AML-193 (cell line): ENCODE measurements at places on chromosomes 2 and 18.

- peak; percentile 51 for DNase-seq
These were observed 18.0 kb downstream of the ZC3H15 start for GRCh38 chr2:186503827-186504606.

DNA sequence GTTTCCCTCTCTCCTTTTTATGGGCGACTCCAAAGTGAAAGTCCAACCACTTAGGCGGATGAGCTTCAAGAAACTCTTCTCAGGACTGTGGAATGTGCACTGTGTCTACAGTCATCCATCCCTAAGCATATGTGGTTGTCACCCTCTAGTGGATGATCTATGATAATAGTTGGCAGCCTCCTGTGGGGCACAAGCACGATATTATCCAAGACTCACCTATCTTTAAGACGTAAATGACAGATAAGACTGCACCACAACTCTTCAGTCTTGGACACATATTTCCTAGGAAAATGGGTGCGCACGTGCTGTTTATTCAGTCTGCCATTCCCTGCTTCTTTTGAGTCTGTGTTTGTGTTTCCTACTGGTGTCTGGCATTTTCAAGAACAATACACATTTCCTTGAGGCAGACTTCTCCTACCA lies 145.5 kb upstream of the CTAGE1 start:
- DNase-seq, result peak; percentile 77

DNA sequence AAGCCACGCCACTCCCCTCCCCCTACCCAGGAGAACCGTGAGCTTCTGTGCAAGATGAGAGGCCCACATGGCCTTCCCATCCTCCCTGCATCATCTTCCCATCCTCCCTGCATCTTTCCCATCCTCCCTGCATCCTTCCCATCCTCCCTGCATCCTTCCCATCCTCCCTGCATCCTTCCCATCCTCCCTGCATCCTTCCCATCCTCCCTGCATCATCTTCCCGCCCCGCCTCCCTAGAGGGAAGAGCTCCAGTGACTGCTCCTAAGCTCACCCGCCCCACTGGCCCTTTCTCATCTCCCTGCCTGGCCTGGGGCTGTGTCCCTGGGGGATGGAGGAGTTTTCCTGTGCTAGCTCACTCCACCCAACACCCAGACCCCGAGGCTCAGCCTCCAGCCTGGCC lies 93.3 kb upstream of the ASAP2 start:
- DNase-seq, result no peak

- DNase-seq, result no peak
These were observed 79.6 kb upstream of the UBXN4 start for GRCh38 chr2:135662088-135662487.

DNA sequence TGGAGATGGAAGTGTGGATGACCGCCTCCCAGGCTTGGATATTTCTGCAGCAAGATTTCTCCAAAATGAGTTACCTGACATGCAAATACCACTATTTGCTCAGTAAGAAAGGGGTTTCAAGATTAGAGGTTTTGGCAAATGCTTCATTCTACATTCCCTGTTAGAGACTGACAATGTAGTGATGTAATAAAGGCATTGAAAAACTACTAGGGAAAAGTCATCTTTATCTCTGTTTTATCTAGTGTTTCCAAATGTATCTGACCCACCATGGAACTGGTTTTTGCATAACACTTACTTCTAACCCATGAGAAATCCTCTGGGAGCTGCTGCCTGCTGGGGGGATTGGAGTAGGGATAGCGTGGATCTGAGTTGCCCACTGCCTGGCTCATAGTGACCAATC lies 33.0 kb upstream of the NTSR2 start:
- no peak for DNase-seq

- DNase-seq, result no peak
These were observed 624.7 kb downstream of the TDRD15 start for GRCh38 chr2:21748501-21748900.

DNA sequence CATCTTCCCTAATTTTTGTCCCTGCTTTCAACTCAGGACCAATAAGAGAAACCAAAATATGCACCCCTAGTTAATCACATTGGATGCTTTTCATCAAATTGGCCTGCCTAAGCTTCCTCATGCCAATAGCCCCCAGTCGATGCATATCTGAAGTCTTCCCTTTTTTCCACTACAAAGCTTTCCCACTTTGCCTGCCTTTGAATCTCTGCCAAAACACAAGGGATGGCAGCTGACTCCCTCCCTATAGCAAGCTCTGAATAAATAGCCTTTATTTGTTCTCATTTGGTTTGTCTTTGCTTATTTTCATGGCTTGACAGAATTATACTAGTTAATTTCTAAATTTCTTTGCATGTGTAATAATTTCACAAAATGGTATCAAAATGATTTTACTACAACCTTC lies 621.2 kb downstream of the MBD2 start:
- no peak for DNase-seq

- DNase-seq, result no peak
These were observed 215.1 kb downstream of the ALK start for GRCh38 chr2:29706171-29706720.

- DNase-seq, result no peak
These were observed 83.3 kb downstream of the LIMS1 start for GRCh38 chr2:108617617-108618016.

DNA sequence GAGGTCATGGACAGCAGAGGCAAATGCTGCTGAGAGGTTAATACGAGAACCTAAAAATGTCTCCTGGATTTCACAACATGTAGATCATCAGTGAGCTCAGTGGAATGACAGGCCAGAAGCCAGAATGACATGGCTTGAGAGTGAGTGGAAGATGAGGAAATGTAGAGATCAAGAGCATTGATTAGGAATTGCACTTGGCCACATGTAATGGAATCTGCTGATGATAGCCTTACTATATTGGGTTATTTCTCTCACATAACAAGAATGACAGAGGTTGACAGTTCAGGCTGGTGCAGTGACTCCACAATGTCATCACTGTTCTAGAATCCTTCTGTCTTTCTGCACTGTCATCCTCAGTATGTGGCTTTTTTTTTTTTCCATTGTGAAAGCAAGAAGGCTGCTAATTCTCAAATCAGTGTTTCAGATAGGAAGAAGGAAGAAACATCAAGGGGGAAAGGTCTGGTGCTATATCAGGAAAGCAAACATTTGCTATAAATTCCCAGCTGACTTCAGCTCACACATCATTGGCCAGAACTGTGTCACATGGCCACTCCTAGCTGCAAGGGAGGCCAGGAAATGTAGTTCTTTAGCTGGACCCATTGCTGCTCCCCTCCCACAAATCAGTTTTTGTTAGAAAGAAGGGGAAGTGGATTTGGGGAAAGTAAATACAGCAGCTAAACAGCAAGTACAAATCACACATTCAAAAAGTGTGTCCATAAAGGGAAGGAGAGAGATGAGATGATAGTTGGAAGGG lies 127.2 kb downstream of the FAM161A start:
- no peak for DNase-seq

GRCh38 chr2:86319700-86320580 lies 17.5 kb downstream of the REEP1 start:
- DNase-seq, result no peak

DNA sequence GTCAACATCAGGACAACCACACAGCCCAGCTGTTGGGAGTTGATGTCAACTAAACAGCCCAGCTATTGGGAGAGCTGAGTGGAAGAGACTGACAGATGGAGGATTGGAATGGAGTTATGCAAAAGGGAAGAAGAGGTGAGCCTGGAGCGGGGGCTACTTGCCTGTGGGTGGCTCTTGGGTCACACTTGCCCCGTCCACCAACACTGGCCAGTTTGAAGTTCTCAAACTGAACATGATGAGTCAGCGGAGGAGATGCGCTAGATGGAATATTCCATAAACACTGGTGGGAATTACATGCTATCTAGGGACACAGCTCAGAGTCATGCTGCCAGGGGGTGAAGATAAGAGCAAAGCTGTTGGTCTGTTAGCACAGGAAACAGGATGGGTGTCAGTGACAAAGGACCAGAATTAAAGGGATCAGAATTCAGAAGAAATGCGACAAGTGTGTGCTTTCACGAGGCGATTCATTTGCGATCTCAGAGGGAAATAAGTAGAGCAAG lies 33.2 kb upstream of the AGAP1 start:
- no peak for DNase-seq

GRCh38 chr2:100142393-100142792 lies at the start of gene AFF3:
AFF3 (minus strand) TSS chr2:100142590; CDS start chr2:100104454, 38,136 bp downstream.
- DNase-seq, result no peak

GRCh38 chr2:158339513-158339912 lies 117.0 kb downstream of the CCDC148 start:
- no peak for DNase-seq

DNA sequence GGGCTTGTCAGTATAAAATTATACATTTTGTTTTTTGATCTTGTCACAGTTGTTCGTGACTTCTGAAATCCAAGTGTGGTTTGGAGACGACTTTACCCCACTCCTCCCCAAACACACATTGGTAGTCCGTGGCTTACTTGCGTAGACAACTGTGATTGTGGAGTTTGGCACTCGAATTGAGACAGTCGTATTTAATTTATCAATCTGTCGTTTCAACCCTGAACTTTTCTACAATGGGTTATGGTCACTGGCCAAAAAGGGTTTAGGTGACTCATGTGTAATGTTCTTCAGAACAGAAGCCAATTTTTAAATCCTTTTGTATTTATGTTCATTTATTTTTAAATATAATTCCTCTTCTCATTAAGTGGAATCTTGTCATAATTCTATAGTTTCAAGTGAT lies 129.9 kb downstream of the SPTBN1 start:
- no peak for DNase-seq

DNA sequence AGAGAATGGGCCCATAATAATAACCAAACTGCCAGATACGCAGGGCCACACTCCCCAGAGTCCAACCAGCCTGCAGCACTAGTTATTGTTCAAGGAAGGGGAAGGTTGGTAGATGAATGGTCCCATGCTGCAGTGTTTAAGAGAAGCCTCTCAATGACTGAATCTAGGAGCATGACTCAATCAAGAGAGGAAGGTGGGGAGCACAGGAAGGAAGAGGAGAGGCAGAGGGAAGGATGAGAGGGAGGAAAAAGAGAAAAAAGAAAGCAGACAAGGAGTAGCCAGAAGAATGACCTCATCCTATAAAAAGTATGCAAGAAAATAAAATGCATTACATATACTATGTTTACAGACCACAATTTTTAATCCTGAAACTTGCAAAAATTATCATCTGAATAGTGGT lies 174.5 kb downstream of the TCF4 start:
- DNase-seq, result no peak

- no peak for DNase-seq
These were observed 108.0 kb downstream of the SLC8A1 start for GRCh38 chr2:40343902-40344301.

GRCh38 chr2:27494284-27494943 lies 586 bp downstream of the FNDC4 start:
- no peak for DNase-seq

DNA sequence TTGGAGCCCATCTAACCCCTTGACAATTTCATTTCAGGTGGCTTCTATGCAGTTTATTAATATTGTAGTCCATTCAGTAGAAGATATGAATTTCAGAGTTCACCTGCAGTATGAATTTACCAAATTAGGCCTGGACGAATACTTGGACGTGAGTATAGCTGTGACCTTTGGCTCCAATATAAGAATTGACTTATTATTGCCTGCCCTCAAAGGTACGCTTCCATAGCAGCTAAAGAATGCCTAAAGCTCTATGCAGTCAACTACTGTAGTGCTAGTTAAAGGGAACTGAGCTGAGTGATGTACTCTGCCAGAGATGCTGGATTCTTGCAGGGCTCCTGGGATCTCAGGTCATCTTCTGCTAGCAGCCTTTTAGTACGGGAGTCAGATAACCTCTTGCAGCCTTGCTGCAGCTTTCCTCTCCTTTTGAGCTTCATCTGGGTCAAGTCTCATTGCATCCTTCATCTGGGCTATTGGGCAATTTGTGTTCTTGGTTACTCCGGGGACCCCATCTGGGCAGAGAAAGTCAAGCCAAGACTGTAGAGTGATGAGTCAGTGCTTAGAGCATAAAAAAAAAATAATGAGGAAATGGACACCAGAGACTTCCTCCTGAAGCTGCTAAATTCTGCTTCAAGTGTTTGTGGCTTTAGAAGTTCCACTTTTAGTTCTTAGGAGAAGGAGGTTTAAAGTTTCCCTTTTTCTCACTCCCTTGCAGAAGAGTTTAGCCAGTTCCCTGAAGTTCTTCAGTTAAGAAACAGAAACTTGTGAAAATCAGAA lies 105.6 kb downstream of the PRPF40A start:
- peak; percentile 99 for DNase-seq

DNA sequence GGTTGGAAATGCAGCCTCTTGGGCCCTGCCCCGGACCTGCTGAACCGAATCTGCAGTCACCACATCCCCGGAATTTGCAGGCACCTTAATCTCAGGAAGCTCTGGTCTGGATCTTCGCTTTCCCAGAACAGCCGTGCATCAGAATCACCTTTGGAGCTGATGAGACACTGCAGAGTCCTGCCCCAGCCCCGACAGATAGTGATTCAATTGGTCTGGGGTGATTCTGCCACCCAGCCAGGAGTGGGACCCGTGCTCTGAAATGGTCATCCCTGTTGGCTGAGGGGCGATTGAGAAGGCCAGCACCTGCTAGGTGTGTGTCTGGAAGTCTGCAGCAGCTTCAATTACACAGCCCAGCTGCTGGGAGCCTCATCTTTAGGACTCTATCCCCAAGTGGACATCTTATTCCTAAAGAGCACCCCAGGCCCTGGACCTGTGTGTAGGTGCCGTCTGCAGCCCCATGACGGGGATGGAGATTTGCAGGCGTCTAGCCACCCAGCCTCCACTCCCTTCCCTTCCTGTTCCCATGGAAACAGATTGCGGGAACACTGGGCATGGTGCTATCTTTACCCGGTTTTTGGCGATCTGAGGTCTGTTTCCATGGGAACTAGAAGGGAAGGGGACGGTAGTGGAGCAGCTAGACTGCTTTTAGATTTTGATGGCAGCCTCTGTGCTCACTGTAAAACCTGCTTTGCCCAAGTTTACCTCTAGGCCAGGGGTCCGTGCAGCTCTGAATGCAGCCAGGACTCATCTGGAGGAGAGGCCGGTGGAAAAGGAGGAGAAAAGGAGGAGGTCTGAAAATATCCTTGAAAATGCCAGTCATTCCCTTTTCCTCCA lies 156.1 kb downstream of the LDLRAD4 start:
- DNase-seq, result no peak

GRCh38 chr18:76357585-76358260 lies 137.3 kb downstream of the ZNF516 start:
- no peak for DNase-seq

DNA sequence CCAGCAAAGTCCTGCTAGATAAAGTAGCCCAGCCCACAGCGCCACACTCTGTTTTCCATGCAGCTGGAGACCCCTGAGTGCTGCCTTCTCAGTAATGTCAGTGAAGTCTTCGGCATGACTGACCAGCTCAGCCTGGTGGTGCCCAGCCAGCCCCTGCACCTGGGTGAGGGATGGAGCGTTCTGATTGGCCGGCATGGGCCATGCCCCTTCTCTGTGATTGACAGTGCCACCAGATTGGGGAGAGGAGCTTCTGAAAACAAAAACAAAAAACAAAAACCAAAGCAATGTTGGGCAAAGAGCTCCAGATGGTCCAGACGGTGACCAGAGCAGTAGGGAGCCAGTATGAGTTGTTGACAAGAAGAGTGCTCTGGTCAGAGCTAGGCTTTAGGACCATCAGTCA lies 122.6 kb downstream of the DYSF start:
- no peak for DNase-seq

- no peak for DNase-seq
These were observed 34.2 kb upstream of the NCOA1 start for GRCh38 chr2:24456599-24457556.
